ENCODE measurements at places on chromosomes 2 and 18.

- DNase-seq, result no peak
These were observed 30.6 kb upstream of the SPP2 start for GRCh38 chr2:234019896-234020295.

DNA sequence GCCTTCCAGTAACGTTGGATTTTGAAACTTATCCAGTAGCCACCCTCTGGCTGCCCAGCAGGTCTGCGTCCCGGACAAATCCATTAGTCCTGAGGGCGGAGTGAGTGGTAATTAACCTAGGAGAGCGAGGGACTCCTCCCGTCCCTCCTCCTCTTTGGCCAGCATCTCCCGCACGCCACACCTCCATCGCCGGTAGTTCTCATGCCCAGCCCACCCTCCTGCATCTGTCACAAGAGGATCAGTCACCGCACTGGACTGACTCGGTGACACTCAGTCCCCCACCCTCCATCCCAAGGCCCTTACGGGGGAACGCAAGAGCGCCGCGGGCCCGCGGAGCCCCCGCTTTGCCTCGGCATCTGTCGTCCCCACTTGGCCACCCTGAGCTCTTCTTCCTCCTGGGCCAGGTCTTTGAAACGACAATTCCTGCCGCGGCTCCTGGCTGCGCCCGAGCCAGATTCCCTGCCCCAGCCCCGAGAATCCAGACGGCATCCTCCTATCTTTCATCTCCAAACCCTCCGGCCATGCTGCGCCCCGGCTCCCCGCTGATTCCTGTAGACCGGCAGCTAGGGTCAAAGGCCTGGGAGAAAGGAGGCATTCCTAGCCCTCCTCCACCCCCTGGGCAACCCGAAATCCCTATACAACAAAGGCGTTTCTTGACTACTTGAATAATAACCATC, 77.5 kb downstream of the EIF2AK3 start:
- no peak for DNase-seq

GRCh38 chr2:224837558-224837957, 121.4 kb upstream of the CCDC195 start:
- no peak for DNase-seq

DNA sequence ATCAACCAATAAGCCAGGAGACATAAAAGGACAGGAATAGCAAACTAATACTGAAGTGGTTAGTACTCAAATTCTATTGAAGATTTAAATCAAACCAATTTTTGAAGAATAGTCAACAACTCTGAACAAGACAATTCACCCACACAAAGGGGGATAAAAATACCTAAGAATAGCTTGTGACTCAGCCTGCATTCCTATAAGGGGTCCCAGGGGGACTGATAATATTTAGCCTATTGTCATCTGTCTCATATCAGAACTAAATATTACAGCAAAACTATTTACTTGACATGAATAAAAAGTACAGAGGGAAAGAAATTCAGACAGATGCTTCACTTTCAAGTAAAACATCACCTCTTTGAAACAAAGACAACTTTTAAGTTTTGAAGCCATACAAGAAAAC, 7.7 kb downstream of the ITSN2 start:
- DNase-seq, result no peak

DNA sequence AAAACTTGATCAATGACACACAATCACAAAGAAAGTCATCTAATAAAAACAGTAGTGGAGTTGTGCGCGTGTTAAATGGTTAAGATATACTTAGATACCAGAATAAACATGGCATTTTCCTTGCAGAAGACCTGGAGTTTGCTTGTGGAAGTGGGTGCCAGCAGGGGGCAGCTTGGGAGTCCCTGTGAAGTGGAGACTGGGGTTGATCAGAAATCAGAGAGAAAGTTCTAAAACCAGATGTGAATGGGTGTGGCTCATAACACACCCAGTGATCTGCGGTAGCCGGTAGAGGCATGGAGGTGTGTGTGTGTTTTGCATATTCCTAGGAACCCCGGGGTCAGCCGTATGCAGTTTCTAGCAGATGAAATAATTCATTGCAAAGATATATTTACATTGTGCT, 300.1 kb upstream of the TRIB2 start:
- DNase-seq, result peak; percentile 65

DNA sequence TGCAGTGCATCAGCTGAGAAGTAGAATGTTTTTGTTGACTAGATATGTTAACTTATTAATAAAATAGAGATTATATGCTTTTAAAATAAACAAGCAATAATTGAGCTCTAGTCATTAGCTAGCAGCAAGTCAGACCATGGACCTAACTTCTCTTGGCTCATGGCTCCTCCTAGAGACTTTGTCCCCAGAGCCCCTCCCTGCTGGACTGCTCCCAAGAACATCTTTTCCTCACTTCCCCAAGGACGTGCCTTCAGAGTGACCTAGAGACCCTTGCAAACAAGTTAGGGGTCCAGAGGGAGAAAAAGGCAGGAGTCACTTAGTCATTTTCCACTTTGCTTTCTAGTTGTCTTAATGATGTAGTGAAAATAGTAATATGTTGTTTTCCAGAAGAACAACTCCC, 312.5 kb upstream of the NRP2 start:
- no peak for DNase-seq
